ENCODE measurements at places on chromosomes 5 and 9.

DNA sequence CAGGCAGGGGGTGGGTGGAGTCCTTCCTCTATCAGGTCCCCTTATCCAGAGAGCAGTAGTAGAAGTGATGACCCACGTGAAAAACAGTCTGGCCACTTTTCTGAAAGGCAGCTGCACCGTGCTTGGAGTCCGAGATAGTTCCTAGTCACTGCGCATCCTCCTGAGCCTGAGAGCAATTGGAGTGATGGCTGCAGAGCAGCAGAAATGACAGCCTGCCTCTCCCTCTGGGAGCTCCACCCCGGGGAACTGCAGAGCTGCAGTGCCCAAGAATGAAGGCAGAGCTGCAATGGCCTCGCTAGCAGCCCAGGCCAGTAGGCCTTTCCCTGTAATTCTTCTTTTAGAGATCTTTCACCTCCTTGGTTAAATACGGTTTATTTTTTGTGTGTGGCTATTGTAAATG lies 82.6 kb downstream of the CETN3 start:
- no peak for DNase-seq

DNA sequence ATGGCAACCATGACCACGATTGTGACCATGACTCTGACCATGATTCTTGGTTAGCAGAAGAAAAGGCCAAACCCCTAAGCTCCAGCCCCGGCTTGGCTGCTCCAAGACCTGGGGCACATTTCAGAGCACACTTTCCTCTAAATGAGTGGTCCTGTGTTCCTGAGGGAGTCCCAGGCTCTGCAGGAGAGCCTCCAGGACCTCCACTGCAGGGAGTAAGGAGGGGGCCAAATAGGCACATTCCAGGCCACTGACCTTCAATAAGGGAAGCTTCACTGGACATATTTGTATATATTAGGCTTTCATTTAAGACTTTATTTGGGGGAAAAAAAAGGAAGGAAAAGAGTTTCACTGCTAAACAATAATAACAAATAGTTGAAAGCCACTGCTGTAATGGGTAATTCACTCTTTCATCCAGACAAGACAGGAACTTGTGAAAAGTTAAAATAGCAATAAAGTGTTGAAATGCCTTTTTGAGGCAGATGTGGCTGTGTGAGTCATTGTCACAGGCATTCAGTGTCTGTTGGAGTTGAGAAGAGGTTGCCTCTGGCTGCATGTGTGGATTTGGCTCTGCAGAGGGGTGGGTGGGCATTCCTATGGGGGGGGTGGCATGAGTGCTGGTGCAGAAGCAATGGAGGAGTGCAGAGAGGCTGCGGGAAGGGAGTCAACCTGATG lies 63.9 kb upstream of the TGFBR1 start:
- no peak for DNase-seq

DNA sequence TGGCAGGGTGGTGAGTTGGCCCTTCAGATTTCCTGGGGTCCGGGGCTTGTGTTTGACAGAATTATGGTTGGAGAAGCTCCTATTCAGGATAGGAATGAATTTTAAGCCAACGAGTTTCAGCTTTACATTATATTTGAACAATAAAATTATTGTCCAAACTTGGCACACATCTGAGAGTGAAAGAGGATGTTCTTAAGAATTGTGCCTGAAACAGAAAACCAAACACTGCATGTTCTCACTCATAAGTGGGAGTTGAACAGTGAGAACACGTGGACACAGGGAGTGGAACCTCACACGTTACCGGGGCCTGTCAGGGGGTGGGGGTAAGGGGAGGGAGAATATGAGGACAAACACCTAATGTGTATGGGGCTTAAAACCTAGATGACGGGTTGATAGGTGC lies 111.8 kb upstream of the ACTBL2 start:
- no peak for DNase-seq

- DNase-seq = no peak
Observed at GRCh38 chr5:111680737-111681413, 76.1 kb downstream of the NREP start.

GRCh38 chr9:36164372-36164771 lies 4.8 kb upstream of the CCIN start:
- no peak for DNase-seq

Measured in activated T-cell treated with anti-CD3 and anti-CD28 coated beads for 4 hours (primary cell).